Peyer's patch (tissue), 4 donors: ENCODE measurements at places on chromosomes 13 and 19. TPM values are rescaled to one million over a fixed set of nuclear protein-coding genes. Genes with fewer than 3 reads are reported as not detected.

The APOC1 gene
- 3.9 TPM for total RNA-seq

The KLHL1 gene
- total RNA-seq, result not detected

The IGFL3 gene
- total RNA-seq, result not detected

DNA sequence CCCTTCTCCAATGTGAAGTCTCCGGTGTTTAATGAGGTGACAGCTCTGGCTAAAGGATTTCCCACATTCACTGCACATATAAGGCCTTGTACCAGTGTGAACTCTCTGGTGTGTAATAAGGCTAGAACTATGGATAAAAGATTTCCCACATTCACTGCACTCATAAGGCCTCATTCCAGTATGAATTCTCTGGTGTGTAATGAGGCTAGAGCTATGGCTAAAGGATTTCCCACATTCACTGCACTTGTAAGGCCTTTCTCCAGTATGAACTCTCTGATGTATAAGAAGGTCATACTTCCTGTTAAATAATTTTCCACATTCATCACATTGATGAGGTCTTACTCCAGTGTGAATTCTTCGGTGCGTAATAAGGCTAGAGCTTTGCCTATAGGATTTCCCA lies 5.9 kb downstream of the ZNF256 start:
- no peak for DNase-seq

DNA sequence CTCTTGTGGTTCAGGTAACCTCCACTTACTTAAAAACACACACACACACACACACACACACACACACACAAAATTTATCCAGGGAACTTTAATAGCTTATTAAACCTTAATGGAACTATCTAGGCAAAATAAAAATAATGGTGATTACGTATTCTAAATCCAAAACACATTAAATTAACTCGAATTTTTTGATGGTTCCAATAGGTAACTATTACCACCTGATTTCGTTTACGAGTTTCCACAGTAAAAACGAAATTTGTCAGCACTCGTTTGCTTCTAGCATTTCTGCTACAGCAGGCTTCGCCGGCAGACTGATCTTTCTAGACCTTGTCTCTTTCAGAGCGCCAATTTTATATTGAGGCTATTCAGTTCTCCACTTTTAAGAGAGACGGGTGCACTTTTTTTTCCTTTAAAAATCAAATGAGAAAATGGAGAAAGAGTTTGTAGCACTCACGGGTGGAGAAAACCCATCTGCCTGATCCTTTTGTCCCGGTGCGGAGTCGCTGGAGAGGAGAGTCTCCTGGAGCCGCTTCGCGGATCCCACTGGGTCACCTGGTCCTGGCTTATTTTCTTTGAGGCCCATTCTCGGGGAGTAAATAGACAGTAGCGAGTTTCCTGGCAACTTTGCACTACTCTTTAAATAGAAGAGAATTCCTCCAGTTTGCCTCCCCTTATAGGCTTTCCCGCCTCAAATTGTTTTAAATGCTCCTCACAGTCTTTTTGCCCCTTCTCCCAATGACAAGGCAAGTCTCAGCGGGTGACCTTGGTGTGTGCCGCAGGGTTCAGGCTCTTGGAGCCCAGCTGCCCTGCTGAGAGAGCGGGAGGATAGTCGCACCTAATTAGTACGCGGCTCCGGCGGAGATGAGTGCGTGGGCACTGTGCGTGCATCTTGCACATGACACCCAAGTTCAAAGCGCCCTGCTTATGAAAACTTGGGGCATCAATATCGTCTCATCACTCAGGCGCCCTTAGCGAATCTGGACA lies 117.0 kb downstream of the KCNRG start:
- no peak for DNase-seq

GRCh38 chr13:93976528-93976927 lies 503.0 kb downstream of the DCT start:
- no peak for DNase-seq

GRCh38 chr19:4508698-4509097 lies 9.6 kb downstream of the PLIN4 start:
- DNase-seq, result no peak

DNA sequence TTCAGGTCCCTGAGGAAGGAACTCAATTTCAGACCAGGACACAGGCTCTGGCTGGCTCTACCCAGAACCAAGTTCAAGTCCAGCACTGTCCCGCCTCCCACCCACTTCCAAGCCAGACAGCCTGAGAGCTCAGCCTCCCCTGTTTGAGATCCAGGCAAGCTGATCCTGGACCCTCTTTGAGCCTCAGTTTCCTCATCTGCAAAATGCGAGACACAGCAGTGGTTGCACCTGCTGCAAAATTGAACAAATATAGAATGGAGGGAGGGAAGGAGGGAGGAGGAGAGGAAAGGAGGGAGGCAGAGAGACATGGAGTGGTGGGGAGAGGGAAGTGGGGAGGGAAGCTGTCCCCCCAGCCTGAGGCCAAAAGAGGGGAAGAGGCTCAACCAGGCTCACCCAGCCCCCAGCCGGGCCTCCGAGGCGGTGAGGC lies 751 bp downstream of the TMEM221 start:
- no peak for DNase-seq

DNA sequence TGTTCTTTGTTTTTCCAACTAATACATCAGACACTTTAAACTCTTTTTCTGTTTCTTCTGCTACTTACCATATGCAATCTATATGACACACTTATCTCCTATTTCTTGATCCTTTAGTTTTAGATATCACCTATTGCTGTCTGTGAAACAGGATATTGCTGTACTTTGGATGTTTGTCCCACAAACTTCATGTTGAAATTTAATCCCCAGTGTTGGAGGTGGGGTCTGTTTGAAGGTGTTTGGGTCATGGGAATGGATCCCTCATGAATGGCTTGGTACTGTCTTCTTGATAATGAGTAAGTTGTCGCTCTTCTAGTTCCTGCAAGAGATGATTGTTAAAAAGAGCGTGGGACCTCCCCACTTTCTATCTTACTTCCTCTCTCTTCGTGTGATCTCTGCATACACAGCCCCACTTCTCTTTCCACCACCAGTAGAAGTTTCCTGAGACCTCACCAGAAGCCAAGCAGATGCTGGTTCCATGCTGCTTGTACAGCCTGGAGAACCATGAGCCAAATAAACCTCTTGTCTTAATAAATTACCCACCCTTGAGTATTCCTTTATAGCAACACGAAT lies 244.2 kb downstream of the NHLRC3 start:
- DNase-seq, result no peak

GRCh38 chr19:45834970-45835369 lies 19.9 kb upstream of the RSPH6A start:
- DNase-seq, result no peak

DNA sequence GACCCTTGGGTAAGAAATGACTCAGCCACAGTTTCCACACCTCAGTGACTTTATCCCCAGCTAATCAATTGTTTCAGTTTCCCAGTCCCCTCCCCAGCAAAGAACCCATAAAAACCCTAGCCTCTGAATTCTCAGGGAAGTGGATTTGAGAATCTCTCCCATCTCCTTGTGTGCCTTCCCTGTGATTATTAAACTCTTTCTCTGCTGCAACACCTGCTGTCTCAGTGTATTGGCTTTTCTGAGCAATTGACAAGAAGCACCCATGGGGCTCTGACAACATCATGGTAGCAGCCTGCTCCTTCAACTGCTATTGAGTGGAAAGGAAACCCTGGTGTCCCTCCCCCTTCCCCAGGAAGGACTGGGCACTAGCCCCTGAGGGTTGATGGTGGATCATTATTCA lies 73.7 kb downstream of the UQCRFS1 start:
- DNase-seq, result no peak

- no peak for DNase-seq
These were observed 195.7 kb downstream of the URI1 start for GRCh38 chr19:30137747-30138146.

GRCh38 chr13:56700324-56700723 lies 440.4 kb upstream of the PRR20A start:
- no peak for DNase-seq

GRCh38 chr19:33683881-33684537 lies 62.3 kb downstream of the CHST8 start:
- DNase-seq, result no peak

DNA sequence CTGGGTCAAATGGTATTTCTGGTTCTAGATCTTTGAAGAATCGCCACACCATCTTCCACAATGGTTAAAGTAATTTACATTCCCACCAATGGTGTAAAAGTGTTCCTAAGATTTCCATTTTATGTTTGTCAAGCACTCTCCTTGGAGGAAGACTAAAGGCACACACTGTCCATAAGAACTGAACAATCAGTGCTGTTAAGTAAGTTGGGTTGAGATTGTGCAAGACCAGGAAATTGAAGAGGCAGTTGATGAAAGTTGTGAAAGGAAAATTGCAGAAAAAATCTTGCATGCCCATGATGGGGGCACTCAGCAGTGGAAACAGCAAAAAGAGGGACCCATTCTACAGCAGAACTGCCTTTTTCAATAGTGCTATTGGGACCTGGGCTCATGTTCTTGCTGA lies 323.6 kb downstream of the DLEU7 start:
- no peak for DNase-seq

DNA sequence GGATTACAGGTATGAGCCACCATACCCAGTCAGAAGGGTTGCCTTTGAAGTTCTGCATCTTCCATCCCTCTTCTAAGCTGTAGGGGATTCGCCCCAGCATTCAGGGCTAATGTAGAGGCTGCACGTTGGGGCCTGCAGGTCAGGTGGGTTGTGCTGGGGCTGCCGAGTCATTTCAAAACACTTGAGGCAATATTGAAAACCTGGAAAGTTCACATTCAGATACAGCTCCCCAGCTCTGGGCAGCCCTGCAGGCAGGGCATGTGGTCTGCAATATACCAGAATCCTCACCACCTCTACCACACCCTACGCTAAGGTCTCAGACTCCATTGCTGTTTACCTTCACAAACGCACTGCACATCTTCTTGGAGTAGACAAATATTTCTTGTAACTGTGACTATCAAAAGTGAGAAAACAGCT lies 24.6 kb downstream of the CCNE1 start:
- DNase-seq, result no peak

DNA sequence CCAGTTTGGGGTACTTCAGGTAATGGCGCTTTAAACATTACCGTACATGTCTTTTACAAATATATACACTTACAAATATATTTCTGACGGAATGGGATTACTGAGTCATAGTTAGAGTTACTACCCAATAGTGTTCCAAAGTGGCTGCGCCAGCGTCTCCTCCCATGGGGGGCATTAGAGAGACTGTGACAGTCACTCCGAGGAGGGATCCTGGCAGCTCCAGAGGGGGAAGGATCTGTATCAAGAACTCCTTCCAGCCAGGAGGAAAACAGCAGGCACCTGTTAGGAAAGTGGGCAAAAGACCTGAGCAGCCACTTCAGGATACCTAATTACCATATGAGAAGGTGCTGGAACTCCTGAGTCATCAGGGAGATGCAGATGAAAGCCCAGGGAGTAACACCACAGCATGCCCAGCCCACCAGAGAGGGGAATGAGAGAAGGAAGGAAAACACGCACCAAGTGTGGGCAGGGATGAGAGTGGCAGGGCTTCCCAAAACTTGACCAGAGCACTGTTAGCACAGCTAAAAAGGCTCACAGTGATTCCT lies 52.9 kb downstream of the SLC7A9 start:
- no peak for DNase-seq

GRCh38 chr13:69579351-69579750 lies 528.3 kb upstream of the ATXN8OS start:
- DNase-seq, result no peak

GRCh38 chr13:40252241-40252640 lies 414.2 kb downstream of the FOXO1 start:
- DNase-seq, result no peak
